Osteoblast (primary cell): ENCODE measurements at places on chromosomes 1 and 21.

GRCh38 chr21:44612029-44612486 is at the start of gene KRTAP10-8:
KRTAP10-8 (plus strand) TSS chr21:44612079; CDS start chr21:44612101, 22 bp downstream.
- DNase-seq, result no peak

DNA sequence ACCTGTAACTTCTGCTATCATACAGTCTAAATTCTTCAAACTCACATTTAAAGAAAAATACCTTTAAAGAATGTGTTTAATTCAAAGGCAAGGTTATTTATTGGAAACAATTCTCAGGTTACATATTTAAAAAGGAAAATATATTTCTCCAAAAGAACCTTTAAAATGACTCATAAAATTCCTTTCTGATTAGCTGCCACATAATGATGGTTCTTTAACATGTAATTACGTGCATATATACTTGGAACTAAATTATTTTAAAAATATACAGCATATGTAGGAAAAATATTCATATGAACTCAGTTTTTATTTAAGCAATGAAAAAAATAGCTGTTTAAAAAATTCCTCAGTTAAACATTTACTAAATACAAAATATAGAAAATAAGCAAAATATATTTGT is 173.6 kb downstream of the COP1 start:
- DNase-seq, result no peak

- DNase-seq, result peak; percentile 79
Observed at GRCh38 chr1:164673584-164674214, 114.7 kb downstream of the PBX1 start.

DNA sequence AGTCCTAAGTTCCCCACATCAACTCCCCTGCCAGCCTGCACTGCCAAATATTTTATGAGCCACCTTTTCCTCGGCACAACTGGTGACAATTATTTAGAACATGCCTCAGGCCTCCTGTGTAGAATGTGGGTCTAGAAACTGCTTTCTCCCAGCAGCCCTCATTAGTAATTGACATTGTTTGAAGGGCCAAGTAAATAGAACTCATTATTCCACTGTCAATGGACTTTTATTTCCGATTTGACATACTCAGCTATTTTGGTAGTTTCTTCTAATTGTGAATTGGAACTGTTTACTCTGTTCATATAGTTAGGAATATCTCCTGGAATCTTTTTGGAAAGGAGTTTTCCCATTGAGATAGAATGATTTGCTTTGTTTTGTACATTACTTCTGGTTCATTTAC is 168.8 kb upstream of the L1TD1 start:
- DNase-seq, result no peak

DNA sequence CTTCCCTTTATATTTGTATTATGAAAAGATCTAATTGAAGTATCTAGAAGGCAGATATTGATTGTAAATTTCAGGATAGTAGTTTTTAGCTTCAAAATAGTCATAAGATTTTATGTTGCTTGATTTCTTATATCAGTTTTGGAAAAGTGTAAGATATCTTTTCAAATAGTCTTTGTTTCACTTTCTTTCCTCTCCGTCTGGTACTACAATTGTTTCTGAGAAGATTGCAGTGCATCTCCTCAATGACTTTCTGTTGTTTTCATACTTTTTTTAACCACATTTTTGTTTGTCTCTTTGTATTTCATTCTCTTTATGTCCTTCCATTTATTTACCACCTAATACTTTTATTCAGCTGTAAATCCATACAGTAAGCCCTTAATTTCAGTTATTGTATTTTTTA is 964.6 kb upstream of the B3GALT2 start:
- DNase-seq, result no peak

GRCh38 chr1:201255479-201256362 is 27.6 kb upstream of the PKP1 start:
- DNase-seq, result no peak

- DNase-seq, result no peak
Observed at GRCh38 chr1:93395195-93395594, 49.5 kb downstream of the DR1 start.

DNA sequence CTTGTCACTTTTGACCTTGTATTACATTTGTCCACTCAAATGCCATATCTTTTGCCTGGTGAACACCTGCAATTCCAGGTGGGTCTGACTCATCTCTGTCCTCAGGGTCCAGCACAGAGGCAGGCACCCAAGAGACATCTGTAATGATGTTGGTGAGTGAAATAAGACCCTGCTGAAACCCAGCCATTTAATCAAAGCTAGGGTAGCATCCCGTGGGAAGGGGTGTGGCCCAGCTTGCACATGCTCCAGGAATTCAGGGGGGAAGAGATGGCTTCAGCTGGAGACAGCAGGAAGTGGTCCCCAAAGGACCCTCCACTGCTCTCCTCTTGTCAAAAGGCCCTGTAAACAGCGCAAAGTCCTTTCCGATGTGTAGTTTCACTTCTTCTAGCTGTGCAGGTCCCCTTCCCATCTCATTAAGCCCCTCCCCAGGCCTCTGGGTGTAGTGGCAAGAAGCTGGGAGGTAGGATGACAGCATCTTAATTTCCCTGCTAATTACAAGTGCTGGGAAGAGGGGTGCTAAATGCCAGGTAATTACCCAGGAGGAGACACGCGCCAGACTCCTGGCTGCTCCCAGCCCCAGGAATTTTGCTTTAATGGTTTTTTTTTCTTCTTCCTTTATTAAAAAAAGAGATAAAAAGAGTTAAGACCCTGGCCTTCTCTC is 54.4 kb upstream of the TRABD2B start:
- no peak for DNase-seq
